ENCODE measurements at places on chromosomes 13 and 19.

DNA sequence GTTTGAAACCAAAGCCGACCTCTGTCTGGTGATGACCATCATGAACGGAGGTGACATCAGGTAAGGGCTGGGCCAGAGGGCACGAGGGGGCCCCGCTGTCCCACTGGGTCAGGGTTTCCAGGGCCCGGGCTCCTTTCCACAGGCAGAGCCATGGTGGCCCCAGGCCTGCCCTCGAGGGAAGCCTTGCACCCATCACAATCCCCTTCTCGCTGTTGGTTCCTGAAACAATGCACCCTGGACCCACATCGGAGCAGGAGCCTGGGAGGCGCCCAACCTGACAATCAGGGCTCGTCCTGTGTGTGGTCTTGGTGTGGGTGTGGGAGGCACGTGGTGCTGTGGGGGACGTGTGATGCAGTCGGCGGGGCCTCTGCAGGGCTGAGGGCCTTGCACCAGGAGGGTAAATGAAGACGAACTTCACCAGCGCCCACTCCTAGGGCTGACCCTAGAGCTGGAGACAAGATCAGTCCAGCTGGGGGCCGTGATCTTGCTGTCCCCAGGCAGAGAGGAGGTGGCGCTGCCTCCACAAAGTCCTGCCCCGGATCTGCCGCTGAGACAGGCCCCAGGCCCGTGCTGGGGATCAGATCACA, 2.8 kb downstream of the GRK1 start:
- no peak for DNase-seq

- no peak for DNase-seq
These were observed 129.0 kb downstream of the IRS2 start for GRCh38 chr13:109657395-109657794.

DNA sequence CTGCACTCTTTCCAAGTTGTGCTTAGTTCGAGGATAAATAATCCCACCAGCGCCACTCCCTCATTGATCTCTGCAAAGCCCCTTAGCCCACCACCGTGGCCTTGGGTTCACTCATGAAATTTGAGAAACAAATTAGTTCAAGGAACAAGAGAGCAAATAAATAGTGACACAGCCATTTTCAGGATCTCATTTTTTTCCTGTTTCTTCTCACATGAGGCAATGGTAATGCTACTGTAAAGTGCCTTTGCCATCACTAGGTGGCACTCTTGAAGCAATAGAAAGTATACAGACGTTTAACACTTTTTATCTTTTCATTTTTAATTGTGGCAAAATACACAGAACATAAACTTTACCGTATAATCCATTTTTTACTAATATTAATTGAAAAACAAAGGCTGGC, 76.8 kb upstream of the ZNF835 start:
- no peak for DNase-seq

- no peak for DNase-seq
These were observed 26.8 kb downstream of the DHX34 start for GRCh38 chr19:47375694-47376588.

- no peak for DNase-seq
These were observed 10.2 kb downstream of the C19orf25 start for GRCh38 chr19:1468821-1469254.

GRCh38 chr13:31242916-31243315, 43.1 kb downstream of the B3GLCT start:
- no peak for DNase-seq

- no peak for DNase-seq
These were observed 17.6 kb upstream of the KLK4 start for GRCh38 chr19:50928831-50929230.

DNA sequence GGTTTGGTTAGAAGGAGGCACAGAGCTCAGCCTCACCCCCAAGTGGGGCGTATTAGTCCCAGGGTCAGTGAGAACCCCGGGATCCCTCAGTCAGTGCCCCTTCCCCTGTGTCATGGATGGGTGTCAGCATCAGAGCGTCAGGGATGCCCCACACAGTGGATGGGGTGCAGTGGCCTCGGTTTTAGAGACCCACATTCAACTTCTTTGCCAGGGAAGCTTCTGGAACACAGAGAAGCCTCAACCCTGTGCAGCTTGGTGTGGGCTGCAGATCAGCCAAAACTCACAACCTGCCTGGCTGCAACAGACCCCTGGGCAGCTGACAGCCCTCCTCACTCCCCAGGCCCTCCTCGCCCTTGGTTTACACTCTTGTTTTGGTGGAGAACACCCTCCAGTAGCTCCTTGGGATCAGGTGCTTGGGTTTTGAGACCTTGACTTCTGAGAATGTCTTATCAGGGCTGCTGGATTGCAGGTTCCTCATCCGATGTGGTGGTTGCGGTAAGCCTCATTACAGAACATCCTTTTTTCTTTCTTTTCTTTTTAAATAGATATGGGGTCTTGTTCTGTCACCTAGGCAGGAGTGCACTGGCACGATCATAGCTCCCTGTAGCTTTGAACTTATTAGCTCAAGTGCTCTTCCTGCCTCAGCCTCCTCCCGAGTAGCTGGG, 11.0 kb downstream of the ZNF333 start:
- no peak for DNase-seq

GRCh38 chr13:41674246-41674645, 216.9 kb downstream of the RGCC start:
- DNase-seq, result no peak

GRCh38 chr13:28744656-28745055, 25.9 kb upstream of the SLC46A3 start:
- DNase-seq, result no peak

- no peak for DNase-seq
These were observed 69.8 kb downstream of the KDM4B start for GRCh38 chr19:5038631-5039271.

- DNase-seq, result no peak
These were observed 65.5 kb downstream of the ATP11A start for GRCh38 chr13:112755331-112755730.

DNA sequence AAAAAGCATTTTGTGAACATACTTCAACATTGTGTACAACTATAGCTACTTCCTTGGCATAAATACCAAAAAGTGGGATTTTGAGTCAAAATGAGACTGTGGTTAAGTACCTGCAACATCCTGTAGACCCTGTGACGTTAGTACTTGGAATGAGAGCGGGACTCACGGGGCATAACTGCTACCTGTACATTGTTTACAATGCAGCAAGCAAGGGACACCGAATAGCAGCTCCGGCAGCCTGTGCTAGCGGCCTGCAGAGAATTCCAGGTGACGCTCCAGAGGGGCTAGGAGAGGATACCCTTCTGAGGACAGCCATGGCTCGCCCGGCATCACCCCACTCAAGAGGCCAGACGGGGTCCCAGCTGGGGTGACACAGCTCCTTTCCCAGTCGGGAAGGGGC, 824 bp upstream of the ZNF331 start:
- no peak for DNase-seq

- DNase-seq, result no peak
These were observed 339.1 kb downstream of the ZNF536 start for GRCh38 chr19:30711296-30711695.

GRCh38 chr19:2214251-2214650, 21.9 kb downstream of the PLEKHJ1 start:
- DNase-seq, result no peak

DNA sequence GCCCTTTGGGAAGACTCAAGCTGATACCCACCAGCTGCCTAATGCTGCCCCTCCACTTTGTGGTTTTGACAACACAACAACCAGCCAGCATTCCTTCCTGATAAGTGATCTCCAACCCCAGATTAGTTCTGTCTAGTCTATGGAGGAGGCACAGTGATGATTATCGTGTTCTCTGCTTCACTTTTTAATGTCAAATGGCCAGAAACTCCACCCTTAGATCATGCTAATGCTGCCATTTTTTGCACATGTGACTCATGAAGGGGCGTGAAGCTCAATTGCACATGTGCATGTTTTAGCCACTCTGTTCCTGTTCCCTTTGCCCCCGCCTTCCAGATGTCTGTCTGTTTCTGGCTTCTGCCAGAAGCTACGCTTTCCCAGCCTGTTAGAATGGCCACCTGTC, 199.8 kb downstream of the COG6 start:
- DNase-seq, result no peak

GRCh38 chr19:389255-389934, 19.6 kb downstream of the C2CD4C start:
- DNase-seq, result no peak

DNA sequence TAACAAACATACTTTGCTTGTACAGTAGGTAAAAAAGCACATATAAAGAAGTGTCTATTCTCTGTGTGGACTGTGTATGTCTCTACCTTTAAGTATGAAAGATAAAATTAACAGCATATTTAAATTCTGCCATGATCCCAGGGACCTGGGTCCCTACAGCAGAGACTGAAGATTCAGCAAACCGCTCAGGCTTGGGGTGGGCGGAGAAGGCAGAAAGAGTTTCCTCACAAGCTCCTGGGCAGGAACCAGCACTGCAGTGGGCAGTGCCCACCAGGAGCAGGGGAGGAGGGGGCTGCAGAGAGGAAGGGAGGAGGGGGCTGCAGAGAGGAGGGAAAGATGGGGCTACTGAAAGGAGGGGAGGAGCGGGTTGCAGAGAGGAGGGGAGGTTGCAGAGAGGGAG, 44.6 kb upstream of the GRTP1 start:
- no peak for DNase-seq

DNA sequence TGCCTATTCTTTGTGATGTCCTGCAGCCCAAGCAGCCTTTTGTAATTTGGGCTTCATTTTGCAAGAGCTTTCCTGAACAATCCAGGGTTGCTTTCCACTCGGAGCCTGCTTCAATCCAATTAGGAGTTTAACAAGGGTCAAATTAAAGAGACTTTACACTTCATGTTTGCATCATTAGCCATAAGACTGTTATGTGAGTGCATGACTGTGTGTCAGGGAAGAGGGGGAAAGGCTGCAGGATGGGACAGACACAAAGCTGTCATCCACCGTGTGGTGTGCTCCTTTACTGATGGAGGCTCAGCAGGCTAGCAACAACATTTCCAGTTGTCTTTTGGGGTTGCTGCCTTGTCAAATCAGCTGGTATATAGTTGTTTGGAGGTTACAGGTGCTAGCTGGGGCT, 23.7 kb upstream of the MAB21L1 start:
- no peak for DNase-seq

DNA sequence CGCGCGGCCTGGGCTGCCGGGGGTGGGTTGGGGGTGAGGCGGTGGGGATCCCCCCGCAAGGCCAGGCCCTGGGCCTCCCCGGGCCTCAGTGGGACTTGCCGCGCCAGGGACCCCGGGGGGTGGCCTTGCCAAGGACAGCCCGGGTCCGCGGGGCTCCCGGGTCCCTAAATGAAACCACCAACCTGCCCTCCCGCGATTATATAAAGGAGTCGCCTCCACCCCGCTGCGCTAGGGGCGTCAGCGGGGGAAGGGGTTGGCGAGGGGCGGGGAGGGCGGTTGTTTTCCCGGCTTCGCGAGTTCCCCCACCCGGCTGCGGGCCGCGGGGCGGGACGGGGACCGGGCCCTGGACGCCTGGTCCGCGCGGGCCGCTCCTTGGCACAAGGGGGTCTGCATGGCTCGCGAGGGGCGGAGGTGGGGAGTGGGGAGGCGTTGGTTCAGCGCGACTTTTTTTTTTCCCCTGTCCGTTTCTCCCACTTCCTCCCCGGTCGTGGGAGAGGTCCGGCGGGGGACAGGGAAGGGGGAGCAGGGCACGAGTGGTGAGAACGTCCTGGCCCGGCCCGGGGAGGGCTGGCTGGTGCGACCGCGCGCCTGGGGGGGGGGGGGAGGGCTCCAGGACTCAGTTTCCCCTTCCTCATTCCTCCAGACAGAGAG, 822 bp upstream of the ZBTB7A start:
- no peak for DNase-seq
